ENCODE measurements at places on chromosomes 6 and 20.

DNA sequence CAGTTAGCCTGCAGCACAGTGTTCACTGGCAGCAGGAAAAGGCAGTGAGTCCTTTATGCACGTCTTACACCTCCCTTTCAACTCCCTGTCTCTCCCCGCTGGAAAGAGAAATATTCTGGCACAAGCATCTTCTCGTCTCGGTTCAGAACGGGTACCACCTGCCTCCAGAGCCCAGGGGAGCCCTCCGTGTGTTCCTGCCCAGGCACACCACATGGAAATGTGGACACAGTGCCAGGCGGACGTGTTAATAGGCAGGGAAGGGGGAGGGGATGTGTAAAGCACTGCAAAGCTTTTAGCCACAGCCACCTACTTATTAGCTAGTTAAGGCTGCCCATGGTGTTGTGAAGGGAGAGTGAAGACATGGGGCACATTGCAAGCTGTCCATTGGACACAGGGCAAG lies 219.7 kb downstream of the FARS2 start:
- no peak for DNase-seq

DNA sequence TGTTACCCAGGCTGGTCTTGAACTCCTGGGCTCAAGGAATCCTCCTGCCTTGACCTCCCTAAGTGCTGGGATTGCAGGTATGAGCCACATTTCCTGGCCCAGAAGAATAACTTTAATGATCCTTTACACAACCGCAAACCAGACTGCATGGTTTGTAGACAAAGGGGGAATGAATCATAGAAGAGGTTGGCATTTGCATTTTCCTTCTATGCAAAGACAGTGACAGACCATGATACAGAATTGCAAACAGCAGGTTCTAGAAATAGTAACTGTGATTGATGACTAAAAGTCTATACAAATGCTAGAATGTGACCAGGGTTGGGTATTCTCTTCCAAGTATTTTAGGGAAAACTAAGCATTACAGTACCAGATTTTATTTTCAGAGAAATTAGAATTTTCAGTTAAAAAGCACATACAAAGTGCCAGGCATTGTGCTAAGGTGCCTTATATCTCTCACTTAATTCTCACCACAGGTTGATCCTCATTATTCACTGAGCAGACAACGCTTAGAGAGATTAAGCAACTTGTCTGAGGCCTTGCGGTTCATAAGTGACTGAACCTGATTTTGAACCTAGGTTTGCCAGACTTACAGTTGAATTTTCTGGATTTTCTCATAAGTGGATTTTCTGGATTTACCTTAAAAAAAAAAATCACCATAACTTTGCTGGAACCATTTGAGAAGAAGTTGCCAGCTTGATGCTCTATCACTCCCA lies 146.6 kb downstream of the ZFAND3 start:
- DNase-seq, result no peak

GRCh38 chr6:53645859-53646258 lies 19.7 kb downstream of the KLHL31 start:
- DNase-seq, result no peak

- no peak for DNase-seq
Measured at GRCh38 chr6:3297909-3298308, 39.2 kb downstream of the PSMG4 start.

DNA sequence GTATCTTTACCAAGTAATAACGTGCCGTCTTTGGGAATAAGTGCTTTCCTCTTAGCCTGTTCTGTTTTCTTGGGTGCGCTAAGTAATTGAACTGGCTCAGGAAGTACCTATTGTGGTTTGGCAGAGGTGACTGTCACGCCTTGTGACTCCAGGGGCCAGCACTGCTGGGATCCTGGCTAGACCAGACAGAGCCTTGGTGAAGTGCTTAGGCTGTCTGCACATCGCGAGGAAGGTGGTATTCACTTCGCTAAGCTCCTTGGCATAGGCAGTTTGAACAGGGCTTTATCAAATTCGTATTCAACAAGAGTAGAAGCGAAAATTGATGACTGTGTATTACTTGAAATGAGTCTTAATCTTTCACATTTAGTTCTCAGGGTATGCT lies 17.6 kb downstream of the PRDM1 start:
- no peak for DNase-seq

DNA sequence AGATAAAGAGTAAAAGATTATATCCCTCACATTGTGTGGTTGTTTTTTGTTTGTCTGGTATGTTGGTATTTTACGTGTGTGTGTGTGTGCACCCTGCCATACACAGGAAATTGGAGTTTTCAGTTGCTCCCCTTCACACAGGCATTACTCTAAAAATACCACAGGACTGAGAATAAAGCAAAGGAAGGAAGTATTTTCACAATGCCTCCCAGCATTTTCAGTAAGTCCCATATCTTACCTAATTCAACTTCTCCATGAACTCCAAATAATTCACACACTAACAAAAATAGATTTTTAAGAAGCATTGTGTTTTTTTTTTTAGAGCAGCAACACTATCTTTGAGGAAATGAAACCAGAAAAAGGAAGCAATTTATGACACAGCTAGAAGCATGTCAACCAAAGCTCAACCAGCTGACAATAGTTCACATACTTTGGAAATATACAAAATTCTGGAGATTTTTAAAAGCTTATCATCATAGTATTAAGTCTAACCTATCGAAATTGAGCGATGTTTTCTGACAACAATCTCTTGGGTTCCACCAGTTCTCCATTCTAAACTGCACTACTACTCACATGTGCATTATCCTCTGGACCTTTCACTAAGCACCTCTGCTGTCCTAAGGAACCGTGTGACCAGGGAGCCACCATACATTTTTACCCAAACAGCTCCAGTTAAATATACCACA lies 2.1 kb downstream of the UBE2J1 start:
- DNase-seq, result no peak

GRCh38 chr6:81690073-81690472 lies 62.4 kb downstream of the TENT5A start:
- DNase-seq, result no peak

DNA sequence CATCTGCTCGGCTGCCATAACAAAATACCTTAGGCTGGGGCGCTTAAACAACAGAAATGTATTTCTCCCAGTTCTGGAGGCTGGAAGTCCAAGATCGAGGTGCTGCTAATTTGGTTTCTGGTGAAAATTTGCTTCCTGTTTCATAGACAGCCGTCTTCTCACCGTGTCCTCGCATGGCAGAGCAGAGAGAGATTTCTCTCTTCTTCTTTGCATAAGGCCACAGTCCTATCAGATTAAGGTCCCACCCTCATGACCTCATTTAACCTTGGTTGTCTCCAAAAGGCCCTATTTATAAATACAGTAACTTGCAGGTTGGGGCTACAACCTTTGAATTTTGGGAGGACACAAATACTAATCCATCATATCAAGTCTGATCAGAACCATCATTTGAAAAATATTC lies 544.3 kb downstream of the KIF16B start:
- DNase-seq, result no peak

Measured in islet precursor cell (in vitro differentiated cells).